ENCODE measurements at places on chromosomes 3 and 15.

GRCh38 chr3:157059181-157059580 lies 100.8 kb downstream of the CCNL1 start:
- no peak overlapping the region for H3K27ac ChIP-seq
- H3K4me3 ChIP-seq = no peak overlapping the region
- peaks cover 2% of the 10 kb centered on the region for H3K27me3 ChIP-seq
- no peak for DNase-seq

DNA sequence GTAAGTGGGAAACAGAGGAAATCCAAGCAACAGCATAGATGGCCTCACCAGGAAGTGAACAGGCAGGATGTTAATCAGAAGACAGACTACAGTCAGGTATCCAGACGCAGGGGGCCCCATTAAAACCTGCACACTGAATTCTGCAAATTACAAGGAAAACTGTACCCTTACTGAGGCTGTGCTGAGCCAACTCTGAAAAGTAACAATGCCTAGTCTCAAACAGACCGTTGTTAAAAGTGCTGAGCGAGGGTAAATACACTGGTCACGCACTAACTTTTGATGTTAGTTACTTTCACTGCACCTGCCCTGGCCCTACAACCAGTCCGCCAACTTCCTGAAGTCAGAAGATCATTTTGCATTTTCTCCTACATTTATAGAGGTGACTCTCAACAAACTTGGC lies 1.0 kb downstream of the TAMM41 start:
- H3K27ac ChIP-seq = peak overlapping the region; percentile 54

- peaks cover 4% of the 10 kb centered on the region for H3K36me3 ChIP-seq
- peaks cover 34% of the 10 kb centered on the region for H3K4me1 ChIP-seq
- H3K27me3 ChIP-seq = peaks cover 17% of the 10 kb centered on the region
- no peak overlapping the region for H3K4me3 ChIP-seq
- no peak for DNase-seq
Observed at GRCh38 chr3:129341331-129342141, 62.9 kb downstream of the HMCES start.

GRCh38 chr3:38990621-38991020 lies 61.1 kb downstream of the SCN11A start:
- H3K4me3 ChIP-seq = no peak overlapping the region
- H3K27me3 ChIP-seq = peaks cover 8% of the 10 kb centered on the region
- peaks cover 17% of the 10 kb centered on the region for H3K4me1 ChIP-seq
- H3K27ac ChIP-seq = peak overlapping the region; percentile 44
- no peaks in the 10 kb centered on the region for H3K36me3 ChIP-seq
- DNase-seq = no peak

DNA sequence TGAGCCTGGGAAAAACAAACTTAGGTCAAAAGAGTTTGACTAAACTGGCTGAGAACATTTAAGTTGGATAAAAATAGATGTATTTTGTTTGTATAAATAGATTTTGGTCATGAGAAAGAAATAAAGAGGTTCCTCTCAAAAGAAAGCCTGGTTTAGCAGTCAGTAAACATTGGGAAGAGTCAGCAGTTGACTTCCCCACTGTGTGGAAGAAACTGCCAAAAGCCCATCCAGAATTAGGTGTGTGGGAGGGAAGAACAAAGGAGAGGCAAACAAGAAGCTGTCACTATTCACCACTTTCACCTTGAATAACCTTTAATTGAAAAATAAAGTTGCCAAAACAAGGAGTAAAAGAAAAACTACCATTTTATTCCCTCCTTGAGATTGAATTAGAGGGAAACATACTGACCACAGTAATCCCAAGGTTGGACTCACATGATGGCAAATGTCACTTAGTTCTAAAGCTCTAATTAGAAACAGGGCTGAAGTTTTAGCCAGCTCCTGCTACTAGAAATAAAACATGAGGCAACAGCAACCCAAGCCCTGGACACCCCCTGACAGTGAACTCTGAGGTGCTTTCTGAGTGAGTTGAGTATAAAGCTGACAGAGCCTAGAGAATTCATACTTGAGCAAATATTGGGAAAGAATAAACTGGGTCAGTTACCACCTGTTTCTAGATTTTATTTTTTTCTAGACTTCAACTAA lies 139.3 kb downstream of the SERPINI1 start:
- H3K4me1 ChIP-seq = peaks cover 4% of the 10 kb centered on the region
- no peak overlapping the region for H3K4me3 ChIP-seq
- H3K27me3 ChIP-seq = peaks cover 1% of the 10 kb centered on the region
- H3K27ac ChIP-seq = no peak overlapping the region
- DNase-seq = no peak
- no peaks in the 10 kb centered on the region for H3K36me3 ChIP-seq

- peaks cover 11% of the 10 kb centered on the region for H3K36me3 ChIP-seq
- peak overlapping the region; percentile 43 for H3K27ac ChIP-seq
- H3K27me3 ChIP-seq = peaks cover 1% of the 10 kb centered on the region
- H3K4me3 ChIP-seq = no peak overlapping the region
- peaks cover 4% of the 10 kb centered on the region for H3K4me1 ChIP-seq
Observed at GRCh38 chr3:83934192-83935021, 1024.4 kb upstream of the CADM2 start.

DNA sequence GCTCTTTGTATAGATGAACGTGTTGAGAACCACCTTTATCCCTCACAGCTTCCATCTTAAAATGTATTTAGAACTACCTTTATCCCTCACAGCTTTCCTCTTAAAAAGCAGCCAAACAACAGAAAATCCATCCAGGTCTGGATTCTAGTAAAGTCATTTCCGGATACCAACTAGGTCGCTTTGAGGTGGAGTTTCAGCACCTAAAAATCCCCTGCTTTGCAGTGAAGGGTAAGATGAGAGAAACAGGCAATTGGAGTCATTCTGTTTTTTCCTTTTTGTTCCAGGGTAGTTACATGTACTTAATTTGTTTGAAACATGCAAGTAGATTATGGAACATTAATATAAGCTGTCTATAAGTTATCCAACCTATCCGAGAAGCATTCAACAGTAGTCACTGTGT lies 192.0 kb downstream of the UBE2E2 start:
- no peak overlapping the region for H3K27ac ChIP-seq
- no peak for DNase-seq
- peaks cover 3% of the 10 kb centered on the region for H3K4me1 ChIP-seq
- no peak overlapping the region for H3K4me3 ChIP-seq

GRCh38 chr3:115999001-115999585 lies 375.8 kb downstream of the GAP43 start:
- no peak overlapping the region for H3K4me3 ChIP-seq
- no peaks in the 10 kb centered on the region for H3K36me3 ChIP-seq
- H3K4me1 ChIP-seq = no peaks in the 10 kb centered on the region
- DNase-seq = no peak

DNA sequence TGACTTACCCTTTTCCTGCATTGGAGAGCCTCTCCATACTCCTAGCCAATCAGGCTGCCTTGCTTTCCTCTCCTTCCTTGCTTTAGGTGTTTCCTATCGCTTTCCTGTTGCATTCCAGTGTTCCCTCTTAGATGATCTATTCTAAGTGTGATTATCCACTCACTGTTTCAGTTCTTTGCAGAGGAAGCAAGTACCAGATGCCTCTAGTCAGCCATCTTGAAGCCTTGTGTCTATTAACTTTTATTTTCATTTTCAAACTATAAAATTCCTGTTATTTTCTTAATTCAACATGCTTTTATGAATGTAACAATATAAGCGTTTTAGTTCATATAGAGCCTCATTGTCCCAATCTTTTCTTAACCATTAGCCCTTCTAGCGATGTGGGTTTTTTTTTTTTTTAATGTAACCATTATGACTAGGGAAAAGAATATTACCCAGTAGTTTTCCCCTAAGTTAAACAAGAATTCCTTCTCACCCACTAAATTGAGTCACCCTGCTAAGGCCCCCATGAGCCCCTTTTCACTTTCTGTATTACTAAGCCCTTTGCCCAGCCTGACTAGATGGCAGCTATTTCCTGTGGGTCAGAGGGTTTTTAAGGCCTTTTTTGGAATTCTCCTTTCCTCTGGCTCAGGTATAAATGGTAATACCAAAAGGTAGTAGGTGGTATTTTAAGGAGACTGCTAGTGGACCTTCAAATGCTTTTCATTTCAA lies 229.4 kb upstream of the CTNNB1 start:
- peaks cover 39% of the 10 kb centered on the region for H3K4me1 ChIP-seq
- peaks cover 4% of the 10 kb centered on the region for H3K36me3 ChIP-seq
- H3K27ac ChIP-seq = no peak overlapping the region
- DNase-seq = no peak
- H3K4me3 ChIP-seq = peak overlapping the region; percentile 24

DNA sequence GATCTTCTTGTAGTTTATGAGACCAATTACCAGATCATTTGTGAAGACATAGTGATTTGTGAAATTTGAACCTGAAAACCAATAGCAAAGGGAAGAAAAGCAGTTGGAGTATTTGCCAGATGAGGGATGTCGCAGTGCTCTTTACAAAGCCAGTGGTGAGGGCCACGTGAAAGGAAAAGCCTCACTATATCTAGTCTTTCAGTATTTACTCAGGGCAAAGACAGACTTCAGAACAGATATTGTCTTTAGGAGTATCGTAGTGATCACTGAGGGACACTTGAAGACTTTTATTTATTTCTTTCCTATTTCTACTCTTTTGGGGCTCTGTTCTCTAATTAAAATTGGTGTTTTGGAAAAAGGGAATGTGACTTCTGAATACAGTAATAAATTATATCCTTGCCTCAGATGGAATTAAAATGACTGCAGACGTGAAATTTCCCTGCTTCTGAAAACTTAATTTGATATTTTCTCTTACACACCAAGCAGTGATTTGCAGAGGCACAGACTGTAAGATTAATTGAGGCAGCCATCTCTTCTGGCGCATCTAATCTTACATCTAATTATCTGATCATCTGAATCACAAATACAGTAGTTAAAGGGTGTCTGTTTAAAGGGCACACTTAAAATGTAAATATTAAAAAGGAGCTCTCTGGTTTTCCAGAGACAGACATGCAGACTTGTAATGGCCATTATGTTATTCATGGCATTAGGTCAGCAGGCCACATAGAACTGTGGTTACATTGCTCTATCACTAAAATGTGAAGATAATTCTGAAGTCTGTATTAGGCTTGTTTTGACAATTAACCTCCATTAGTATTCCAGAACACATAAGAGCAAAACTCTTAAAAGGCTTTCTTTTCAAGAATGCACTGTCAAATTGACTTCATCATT lies 193.0 kb upstream of the GOLIM4 start:
- no peaks in the 10 kb centered on the region for H3K36me3 ChIP-seq
- no peak for DNase-seq
- H3K27ac ChIP-seq = no peak overlapping the region
- H3K4me3 ChIP-seq = no peak overlapping the region
- H3K4me1 ChIP-seq = no peaks in the 10 kb centered on the region

DNA sequence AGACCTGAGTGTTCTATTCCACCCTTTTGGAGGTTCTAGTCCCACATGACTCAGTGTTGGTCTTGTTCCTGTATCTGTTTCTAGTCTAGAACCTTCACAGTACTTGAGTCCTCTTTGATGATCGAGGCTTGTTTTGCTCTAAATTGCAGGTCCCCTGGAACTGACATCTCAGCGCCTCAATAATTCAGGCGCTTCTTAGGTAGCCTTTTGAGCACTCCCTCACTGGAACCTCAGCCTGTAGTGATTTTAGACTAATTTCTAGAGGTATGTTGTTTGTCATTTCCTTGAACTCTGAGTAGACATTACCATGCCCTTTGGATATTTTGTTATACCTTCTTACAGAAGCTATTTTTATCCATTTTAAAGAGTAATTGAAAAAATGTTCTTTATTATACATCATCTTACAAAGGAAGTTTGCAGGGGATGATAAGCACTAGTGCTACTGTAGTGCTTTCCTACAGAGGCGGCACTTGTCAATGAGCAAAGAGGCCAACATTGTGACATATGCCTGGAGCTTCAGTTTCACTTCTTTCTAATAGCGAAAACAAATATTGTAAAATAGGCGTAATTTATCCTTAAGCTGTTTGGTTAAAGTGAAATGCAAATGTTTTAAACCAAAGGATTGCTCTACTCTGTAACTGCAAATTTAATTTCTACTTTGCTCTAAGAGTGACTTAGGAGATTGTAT lies 75.7 kb downstream of the EFL1 start:
- H3K4me1 ChIP-seq = peaks cover 4% of the 10 kb centered on the region
- H3K27me3 ChIP-seq = no peaks in the 10 kb centered on the region
- H3K4me3 ChIP-seq = no peak overlapping the region
- H3K36me3 ChIP-seq = no peaks in the 10 kb centered on the region
- no peak for DNase-seq

DNA sequence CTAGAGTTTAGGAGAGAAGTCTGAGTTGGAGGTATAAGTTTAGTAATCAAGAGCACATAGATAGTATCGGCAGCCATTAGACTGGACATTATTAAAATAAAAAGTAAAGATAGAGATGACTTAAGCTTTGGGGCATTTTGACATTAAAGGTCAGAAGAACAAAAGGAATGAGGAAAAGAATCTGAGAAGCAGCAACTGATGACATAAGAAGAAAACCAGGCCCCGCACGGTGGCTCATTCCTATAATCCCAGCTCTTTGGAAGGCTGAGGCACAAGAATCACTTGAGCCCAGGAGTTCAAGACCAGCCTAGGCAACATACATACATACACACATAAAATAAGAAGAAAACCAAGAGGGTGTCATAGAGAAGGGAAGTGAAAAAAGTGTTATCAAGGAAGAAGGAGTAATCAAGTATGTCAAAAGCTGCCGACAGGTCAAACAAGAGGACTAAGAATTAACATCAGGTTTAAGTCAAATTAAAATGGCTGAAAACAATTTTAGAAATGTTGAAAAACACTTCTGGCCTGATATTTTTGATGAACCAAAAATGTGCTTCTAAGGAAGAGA lies 38.9 kb downstream of the ACAP2 start:
- peaks cover 2% of the 10 kb centered on the region for H3K27me3 ChIP-seq
- H3K36me3 ChIP-seq = no peaks in the 10 kb centered on the region
- DNase-seq = no peak
- no peak overlapping the region for H3K4me3 ChIP-seq

DNA sequence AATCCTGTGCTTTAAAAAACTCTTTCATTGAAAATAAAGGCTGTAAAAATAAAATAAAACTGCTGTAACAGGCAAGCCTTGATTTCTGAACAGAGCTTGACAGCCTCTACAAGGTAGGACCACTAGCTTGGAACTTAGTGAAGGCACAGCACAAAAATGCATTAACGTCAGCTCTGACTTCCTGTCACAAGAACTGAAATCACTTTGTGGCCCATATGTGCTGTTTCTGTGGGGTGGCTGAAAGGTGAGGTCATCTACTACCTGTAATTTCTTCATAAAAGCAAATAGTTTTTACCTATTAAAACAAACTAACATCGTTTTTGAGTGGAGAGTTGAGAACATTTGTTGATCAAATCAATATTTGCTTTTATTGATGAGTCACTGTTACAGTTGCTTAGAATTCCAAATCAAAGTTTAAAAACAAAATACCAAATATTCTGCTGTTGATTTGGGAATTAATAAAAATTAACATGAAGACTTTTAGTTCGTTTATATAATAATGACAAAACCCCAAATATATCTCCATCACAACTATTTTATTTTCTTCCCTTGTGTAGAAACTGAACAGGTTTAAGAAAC lies 1034.1 kb downstream of the MCTP2 start:
- peaks cover 41% of the 10 kb centered on the region for H3K4me1 ChIP-seq
- no peaks in the 10 kb centered on the region for H3K27me3 ChIP-seq
- no peak overlapping the region for H3K4me3 ChIP-seq
- no peak for DNase-seq
- no peaks in the 10 kb centered on the region for H3K36me3 ChIP-seq

All from endothelial cell (in vitro differentiated cells).